ENCODE measurements at places on chromosomes 6 and 20.
A peak's percentile ranks its signal among the peaks of the same experiment; 100 is the strongest.

GRCh38 chr6:51949526-51949925 is 137.9 kb downstream of the PKHD1 start:
- DNase-seq = no peak

GRCh38 chr6:34858681-34859080 is 29.2 kb downstream of the TAF11 start:
- no peak for DNase-seq

GRCh38 chr20:49794336-49795134 is 18.1 kb upstream of the SLC9A8 start:
- DNase-seq = no peak

- DNase-seq = no peak
Observed at GRCh38 chr6:2507016-2507415, 243.7 kb downstream of the MYLK4 start.

- DNase-seq = no peak
Observed at GRCh38 chr6:143679041-143679440, 1.3 kb downstream of the PHACTR2 start.

DNA sequence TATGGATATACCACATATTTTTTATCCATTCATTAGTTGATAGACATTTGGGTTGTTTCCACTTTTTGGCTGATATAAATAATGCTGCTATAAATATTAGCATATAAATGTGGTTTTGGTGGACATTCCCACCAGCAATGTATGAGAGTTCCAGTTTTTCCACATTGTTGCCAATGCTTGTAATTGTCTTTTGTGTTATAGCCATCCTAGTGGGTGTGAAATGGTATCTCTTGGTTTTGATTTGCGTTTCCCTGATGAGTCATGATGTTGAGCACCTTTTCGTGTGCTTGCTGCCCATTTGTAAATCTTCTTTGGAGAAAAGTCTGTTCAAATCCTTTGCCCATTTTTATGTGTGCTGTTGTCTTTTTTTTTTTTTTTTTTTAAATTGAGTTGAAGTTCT is 54.4 kb downstream of the DHX35 start:
- DNase-seq = no peak

DNA sequence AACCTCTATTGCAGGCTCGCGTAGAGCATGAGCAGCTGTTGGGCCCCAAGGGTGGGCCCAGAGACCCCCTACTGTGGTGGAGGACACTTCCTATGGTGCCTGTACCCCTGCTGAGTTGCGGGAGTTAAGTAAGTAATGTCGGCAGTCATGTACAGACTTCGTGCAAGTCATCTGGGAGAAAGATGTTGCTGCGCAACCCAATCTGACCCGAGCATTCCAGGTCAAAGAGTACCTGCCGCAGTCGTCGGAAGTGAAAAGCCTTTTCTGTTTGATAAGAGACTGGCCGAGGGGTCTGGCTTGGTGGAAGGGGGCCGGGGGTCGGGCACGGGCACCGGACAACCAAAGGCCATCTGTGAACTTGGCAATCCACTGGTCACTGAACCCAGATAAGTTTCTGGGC is 44.3 kb downstream of the OR2B6 start:
- no peak for DNase-seq

- no peak for DNase-seq
Observed at GRCh38 chr6:96611342-96611991, 48.5 kb downstream of the FHL5 start.

DNA sequence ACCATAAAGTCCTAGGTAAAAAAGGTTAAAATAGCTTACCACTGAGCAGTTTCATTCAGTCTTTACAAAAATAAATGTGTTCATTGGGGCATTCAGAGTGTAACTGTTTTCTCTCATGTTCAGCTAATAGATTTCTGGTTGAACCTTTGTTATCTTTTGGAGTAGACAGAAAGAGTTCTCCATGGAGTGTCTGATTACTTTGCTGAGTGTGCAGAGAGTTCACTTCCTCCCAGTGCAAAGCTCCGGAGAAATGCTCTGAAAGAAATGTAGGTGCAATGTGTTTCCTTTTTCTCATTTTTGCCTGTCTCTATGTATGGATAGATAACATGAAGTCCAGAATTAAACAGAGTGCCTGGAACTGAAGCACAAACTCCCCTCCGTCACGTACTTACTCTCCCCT is 52.6 kb downstream of the JAG1 start:
- DNase-seq = no peak

- no peak for DNase-seq
Observed at GRCh38 chr6:11096109-11096508, 2.5 kb downstream of the SMIM13 start.

DNA sequence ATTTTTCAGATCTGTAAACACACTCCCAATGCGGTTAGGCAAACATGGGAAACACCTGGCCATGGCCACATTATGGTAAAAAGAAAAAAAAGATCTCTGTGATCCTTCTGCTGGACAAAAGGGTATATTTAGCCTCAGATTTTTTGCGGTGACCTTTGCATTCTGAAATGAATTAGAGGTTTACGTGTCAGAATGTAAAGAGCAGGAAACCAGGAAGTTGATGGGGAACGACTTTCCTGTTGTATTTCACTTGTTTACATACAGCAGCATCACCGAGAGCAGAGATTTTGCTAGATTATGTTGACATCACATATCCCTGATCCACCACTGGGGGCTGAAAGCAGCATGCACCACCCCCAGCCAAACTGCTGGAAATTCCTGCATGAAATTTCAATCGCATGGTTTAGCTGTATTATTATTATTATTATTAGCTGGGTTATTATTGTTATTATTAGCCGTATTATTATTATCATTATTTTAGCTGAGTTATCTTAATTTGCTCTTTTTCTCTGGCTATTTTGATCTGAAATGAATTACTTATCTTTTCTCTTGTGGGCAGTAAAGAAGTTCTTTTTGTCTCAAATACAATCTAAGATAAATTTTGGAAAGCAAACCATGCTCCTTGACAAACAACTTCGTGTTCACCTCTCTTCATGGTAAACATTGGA is 189.4 kb downstream of the ZFP64 start:
- DNase-seq = no peak

- no peak for DNase-seq
Observed at GRCh38 chr6:10316373-10316721, 98.5 kb downstream of the TFAP2A start.

DNA sequence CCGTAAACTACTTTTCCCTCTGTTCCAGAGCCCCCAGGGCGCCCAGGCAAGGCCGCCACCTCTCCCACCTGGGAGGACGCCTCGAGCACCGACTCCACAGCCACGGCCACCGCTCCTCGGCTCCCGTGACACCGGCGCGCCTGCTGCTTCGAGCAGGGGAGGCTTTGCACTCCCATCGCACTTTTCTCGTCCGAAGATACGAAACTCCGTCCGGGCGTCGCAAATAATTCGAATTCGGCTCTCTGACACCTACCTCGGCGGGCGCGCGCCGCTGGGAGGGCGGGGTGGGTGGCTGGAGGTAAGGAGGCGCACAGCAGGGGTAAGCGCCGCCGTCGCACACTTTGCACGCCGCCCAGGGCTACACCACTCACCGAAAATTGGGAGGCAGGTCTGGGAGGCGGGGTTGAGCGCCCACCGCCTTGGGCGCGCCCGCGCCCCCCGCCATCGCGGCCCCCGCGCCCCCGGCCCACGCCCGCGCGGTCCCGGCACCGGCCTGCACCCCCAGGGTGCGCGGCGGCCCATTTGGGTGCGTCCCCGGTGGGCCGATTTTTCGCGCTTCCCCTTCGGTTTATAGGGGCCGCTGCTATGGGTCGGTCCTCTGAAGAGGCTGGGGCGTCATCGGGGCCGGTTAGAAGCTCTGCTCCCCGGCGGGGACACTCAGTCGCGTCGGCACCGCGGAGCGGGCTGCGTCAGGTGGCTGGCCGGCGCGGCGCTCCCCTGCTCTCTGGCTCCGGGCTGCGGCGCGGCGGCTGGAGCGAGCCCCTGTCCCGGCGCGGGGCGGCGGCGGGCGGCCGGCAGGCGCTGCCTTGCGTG is 36.2 kb downstream of the GNAS start:
- DNase-seq = peak; percentile 79

- no peak for DNase-seq
Observed at GRCh38 chr6:140043762-140044378, 669.4 kb upstream of the CITED2 start.

GRCh38 chr6:26404546-26404945 is 2.5 kb downstream of the BTN3A1 start:
- DNase-seq = no peak
